Mesenchymal stem cell (in vitro differentiated cells and primary cell): ENCODE measurements at places on chromosomes 5 and 9.

DNA sequence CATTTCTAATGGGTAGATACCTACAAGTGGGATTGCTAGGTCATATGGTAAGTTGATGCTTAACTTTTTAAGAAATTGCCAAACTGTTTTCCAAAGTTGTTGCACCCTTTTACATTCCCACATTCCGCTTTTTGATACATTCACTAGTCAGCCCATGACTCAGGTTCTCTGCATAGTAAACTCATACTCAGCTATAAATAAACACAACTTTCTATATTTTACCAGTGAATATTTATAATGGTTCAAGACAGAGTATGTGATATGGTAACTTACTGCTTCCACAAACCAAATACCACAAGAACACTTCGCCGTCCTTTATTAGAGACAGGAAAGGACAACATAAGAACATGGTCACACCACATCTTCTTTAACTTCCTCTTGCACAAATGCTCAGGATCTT lies 54.0 kb downstream of the PLPP1 start:
- DNase-seq, result peak; percentile 46

DNA sequence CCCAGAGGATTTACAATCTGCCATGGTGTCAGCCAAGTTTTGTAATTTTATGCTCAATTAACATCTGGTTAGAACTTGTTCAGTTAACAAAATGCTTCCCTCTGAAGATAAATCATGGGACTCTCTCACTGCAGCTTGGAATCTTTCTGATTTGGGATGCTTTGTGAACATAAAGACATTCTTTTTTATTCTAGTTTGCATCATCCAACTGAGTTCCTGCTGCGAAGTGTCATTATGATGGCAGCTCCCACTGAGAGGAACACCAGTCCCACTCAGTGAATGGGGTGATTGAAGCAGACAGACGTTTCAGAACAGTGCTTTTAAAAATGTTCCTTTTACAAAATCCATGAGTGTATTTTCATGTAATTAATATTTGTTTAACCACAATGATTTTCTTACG lies 863.8 kb downstream of the TLE4 start:
- no peak for DNase-seq

GRCh38 chr9:76395381-76395780 lies 1.2 kb upstream of the RFK start:
- DNase-seq, result no peak

- no peak for DNase-seq
These were observed 145.9 kb upstream of the ADCY2 start for GRCh38 chr5:7250004-7250403.

- no peak for DNase-seq
These were observed 37.7 kb downstream of the ASS1 start for GRCh38 chr9:130482463-130482862.

- DNase-seq, result no peak
These were observed 84.1 kb downstream of the FRMD3 start for GRCh38 chr9:83454076-83454475.

DNA sequence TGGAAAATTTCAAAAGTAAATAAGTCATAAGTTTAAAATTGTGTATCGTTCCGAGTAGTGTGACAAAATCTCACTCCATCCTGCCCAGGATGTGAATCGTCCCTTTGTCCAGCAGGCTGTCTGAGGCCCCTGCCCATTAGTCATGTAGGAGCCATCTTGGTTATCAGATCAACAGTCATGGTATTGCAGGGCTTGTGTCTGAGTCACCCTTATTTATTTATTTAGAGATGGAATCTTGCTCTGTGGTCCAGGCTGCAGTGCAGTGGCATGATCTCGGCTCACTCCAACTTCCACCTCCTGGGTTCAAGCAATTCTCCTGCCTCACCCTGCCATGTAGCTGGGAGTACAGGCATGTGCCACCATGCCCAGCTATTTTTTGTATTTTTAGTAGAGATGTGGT lies 30.2 kb downstream of the ITGA2 start:
- peak; percentile 90 for DNase-seq
